Bone marrow (tissue), 2 donors: ENCODE measurements at places on chromosomes 6 and 20.

GRCh38 chr20:41480054-41480770 is 113.6 kb upstream of the EMILIN3 start:
- DNase-seq = no peak

GRCh38 chr6:163630096-163630495 is 215.6 kb downstream of the QKI start:
- DNase-seq = no peak

DNA sequence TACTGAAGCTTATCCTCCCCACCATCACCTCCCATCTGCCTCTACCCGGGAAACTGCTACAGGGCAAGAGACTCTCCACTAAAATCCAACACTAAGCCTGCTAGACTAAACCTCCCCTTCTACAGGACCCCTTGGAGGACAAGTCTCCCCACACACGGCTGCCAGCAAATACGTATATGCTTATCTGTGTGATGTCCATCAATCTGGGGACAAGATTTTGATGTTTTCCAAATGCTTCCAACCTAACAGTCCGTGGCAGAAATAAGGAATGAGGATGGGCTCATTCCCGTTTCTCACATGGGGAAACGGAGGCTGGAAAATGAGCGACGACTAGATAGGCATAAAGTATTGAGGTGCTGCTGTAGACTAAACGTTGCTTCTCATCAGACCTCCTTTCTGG is 1.8 kb downstream of the KCNK5 start:
- DNase-seq = no peak

GRCh38 chr6:13635948-13636658 is 21.0 kb downstream of the NOL7 start:
- no peak for DNase-seq

DNA sequence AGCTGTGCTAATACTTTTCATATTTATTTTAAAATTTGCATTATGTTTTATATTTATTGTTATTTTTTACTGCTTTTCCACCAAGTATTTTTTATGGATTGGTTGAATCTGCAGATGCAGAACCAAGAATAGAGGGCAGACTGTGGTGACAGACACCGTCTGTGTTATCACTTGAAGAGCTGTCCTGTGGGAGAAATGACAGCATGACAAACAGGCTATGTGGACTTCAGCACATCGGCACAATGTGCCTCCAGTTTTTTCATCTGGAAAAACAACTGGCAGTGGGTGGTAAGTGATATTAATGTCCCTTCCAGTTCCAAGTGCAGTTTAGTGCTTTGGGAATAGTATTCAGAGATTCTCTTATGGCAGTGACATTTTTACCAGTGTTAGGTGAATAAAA is 492.9 kb downstream of the PRKN start:
- no peak for DNase-seq

DNA sequence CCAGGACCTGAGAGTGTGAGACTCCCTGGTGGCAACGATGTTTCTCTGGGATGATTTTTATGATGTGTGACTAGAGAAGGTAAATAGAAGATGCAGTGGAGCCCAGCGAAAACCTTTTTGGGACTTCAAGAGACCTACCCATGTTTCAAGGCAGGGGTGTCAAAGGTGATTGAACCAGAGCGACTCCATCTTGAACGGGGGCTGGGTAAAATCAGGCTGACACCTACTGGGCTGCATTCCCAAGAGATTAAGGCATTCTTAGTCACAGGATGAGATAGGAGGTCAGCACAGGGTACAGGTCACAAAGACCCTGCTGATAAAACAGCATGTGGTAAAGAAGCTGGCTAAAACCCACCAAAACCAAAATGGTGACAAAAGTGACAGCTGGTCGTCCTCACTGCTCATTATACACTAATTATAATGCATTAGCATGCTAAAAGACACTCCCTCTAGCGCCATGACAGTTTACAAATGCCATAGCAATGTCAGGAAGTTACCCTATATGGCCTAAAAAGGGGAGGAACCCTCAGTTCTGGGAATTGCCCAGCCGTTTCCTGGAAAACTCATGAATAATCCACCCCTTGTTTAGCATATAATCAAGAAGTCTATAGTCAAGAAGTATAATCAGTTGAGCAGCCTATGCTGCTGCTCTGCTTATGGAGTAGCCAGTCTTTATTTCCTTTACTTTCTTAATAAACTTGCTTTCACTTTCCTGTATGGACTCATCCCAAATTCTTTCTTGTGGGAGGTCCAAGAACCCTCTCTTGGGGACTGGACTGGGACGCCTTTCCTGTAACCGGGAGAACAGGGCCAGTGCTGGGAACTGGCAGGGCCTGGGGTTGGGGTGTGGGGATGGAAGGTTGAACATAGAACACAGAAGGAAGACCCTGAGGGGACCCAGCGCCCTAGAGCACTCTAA is 526.4 kb downstream of the QKI start:
- no peak for DNase-seq

- no peak for DNase-seq
Measured at GRCh38 chr6:144782634-144783033, 497.5 kb downstream of the UTRN start.

GRCh38 chr6:69581581-69581980 is 215.2 kb downstream of the LMBRD1 start:
- DNase-seq = no peak

- no peak for DNase-seq
Measured at GRCh38 chr6:26576407-26576843, 20.3 kb upstream of the ABT1 start.

DNA sequence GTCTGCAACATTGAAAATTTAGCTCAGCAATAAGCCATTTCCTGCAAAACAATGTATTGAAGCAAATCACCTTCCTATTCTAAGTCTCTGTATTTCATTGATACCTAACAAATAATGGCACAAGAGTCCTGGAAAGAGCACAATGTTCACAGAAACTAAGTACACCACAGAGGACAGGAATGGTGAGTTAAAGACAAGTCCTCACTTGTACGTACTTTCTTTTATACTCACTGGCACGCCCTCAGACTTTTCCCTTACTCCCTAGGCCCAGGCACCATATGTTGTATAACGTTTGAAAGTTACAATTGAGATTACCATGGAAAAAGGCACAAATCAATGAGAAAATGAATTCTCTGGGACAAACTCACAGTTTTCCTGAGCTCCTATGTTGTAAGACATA is 683.0 kb upstream of the MANEA start:
- no peak for DNase-seq

GRCh38 chr20:10674684-10675449 is 1.1 kb upstream of the JAG1 start:
- DNase-seq = peak; percentile 65

DNA sequence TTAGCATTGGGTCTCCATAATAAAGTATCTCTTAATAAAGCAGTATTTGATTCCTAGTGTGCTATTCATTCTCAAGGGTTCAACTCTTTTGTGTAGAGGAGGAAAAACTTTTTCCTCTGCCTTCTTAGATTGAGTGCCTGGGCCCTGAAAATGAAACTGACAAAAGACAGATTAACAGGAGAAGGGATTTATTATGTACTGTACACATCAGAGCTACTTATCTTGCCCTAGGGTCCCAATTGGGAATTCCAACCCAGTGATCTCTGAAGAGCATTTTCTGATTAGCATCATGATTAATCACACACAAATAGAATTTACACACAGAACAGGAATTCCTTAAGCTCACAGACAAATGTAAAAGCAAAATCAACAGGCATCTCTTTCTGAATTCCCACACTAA is 128.9 kb downstream of the CD164 start:
- no peak for DNase-seq

DNA sequence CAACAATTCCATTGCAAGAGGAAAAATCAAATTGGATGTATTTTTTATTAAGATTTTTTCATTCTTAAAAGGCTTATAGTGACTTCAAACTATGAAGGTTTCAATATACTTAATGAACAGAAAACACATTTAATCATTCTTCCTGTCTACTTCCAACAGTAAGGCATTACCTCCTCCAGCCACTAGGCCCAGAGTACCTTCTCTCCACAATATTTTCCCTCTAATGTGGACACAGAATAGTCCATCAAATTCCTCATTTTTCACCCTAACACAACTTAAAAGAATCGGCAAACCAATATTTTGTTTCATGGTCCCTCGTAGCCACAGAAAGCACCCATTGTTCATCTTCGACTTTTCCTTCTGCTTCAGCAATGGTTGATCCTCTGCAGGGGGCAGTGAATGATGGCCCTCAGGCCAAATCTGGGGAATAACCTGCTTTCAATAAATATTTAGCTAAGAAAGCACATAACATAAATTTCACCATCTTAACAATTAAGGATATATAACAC is 335.4 kb upstream of the ID4 start:
- DNase-seq = no peak

- DNase-seq = no peak
Measured at GRCh38 chr20:49230021-49230420, 10.8 kb downstream of the DDX27 start.

- no peak for DNase-seq
Measured at GRCh38 chr20:13995841-13996240, 525 bp downstream of the MACROD2 start.

GRCh38 chr6:52541135-52541534 is 35.7 kb downstream of the TRAM2 start:
- no peak for DNase-seq

GRCh38 chr6:159012201-159012600 is 12.2 kb upstream of the RSPH3 start:
- DNase-seq = no peak
